ENCODE measurements at places on chromosomes 16 and 17.

DNA sequence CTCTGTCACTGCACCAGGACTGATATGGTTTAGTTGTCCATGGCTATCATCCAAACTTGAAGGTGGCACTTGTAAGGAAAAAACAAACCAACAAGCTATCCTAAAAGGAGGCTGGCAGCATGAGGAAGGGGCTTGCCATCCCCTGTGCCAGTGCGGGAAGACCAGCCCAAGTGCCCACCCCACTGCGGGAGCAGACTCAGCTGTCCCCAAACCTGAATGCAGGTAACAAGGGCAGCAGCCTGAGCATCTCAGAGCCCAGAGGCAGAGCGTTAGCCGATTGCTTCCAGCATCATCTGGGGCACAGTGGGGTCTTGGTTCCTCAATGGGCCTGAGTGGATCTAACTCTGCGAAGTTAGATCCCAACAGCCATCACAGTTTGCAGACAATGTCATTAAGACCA lies 29.2 kb upstream of the C16orf78 start:
- no peak for DNase-seq

DNA sequence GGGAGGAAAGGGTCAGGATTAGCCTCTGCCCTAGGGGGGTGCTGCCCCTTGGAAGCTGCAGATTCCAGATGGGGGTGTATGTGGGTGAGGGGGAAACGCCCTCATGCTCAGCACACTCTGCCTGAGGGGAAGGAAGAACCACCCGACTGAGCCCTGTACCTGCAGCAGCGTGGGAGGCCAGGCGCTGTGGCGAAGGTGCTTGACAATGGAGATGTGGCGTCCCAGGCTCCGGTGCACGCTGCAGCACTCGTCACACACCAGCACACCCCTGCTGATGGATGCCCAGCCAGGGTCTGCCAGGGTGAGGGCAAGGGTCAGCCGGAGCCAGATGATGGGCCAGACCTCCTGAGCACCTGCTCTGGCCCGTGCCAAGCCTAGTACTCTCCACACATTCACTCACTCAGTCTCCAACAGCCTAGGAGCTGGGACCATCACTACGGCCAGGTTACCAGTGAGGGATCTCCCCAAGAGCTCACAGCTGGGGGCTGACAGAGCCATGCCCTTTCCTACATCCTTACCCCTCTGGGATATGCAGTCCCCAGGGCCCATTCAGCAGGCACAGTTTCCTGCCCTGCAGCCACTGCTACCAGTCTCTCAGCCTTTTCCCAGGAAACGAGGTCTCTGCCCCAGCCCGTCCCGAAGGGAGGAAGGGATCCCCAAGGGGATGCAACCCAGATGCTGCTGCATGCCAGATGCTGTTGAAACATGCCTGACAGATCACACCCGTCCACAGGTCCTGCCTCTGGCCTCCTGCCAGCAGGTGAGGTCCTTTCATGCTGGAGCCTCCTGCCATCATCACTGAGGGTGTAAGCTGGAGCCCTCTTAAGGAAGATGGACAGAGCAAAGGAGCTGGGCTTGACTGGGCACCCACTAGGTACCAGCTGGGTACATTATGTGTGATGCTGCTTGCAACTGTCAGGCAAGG lies 5.9 kb downstream of the GIT1 start:
- DNase-seq: no peak

DNA sequence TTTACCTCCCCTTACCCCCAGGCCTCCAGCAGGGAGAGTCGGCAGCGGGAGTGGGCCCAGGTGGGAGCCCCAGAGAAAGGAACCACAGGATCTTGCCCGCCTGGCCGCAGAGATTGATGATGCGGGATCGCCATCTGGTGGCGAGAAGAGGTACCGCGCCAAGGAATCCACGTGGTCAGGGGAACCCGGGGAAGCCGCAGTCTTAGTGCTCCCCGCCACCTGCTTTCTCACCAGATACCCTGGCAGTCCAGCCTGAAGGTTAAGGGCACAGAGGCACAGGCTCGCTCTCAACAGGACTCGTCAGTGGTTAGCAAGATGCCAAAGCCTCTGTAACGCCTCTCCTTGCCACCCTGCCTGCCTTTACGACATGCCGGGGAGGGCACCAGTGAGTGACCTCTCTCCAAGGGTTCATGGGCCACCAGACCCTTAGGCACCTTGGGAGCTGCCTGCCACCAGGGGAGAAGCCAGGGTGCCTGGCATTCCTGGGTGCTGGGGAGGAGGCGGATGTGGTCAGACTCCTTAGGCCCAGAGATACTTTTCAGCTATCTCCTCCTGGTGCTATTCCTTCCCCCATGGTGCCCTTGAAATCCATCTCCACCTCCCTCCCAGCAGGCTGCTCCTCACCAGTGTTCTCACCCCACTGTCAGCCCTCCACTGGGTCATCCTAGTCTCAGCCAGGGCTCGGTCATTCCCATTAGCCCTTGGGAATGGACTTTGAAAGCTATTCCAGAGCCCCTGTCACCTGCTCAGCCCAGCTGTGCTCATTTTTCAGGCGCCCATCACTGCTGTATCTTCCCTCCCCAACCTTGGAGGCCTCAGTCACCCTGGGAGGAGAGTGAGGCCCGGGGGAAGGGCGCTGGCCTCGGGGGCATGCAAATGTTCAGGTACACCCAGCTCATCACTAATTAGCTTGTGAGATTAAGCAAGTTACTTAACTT lies 5.5 kb upstream of the RHBDF2 start:
- DNase-seq: peak; percentile 84

GRCh38 chr16:11556945-11557720 lies 29.6 kb downstream of the LITAF start:
- no peak for DNase-seq

DNA sequence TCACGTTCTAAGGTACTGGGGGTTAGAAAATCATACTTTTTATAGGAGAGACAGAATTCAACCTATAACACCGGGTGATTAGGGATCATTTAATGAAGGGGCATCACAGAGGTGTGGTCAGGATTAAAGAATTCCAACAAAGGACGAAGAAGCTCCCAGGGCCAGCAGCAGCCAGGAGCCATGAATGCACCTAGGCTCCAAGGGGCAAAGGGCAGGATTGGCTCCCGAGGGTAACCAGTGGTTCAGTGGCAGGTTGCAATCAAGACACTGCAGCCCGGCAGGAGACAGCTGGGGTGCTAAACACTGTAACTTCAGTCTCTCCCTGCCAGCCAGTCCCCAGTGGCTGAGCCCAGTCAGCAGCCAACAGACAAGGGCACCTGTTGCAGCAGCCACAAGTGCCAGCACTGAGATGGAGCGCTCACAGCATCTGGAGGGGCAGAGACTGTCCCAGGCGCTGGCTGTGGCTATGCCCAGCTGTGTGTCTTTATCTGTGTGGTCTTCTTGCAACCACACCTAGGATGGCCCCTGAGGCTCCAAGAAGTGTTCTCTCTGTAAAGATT lies 23.9 kb downstream of the DHRS7C start:
- no peak for DNase-seq
